GDM1 (cell line): ENCODE measurements at places on chromosomes 4 and X.
A peak's percentile ranks its signal among the peaks of the same experiment; 100 is the strongest.

- DNase-seq: no peak
These were observed 24.9 kb downstream of the CD99L2 start for GRCh38 chrX:150873616-150874015.

DNA sequence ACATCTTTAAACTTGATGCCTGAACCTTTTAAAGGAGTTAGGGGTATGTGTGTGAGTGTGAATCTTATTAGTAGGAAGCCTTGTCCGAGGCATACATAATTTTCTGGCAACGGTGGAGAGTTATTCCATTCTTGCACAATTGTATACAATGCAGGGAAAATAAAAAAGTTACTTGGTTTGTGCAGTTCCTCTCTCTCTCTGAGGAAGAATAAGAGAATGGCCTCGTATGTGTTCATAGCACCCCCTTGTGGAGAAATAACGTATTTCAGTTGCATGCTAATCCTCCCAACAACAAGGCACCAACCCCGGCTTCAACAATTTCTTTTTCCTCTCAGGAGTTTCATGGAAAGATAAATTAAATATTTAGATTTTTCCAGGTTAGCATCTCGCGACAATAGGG, 33.7 kb upstream of the FGF13 start:
- DNase-seq: peak; percentile 29

- no peak for DNase-seq
These were observed 60.5 kb downstream of the FHDC1 start for GRCh38 chr4:152996672-152997071.

- DNase-seq: no peak
These were observed 55.2 kb downstream of the GAB1 start for GRCh38 chr4:143391895-143392294.

- no peak for DNase-seq
These were observed 55.0 kb downstream of the TXK start for GRCh38 chr4:48078862-48079655.

- DNase-seq: no peak
These were observed 634.2 kb upstream of the FAT1 start for GRCh38 chr4:187357821-187358220.

- DNase-seq: no peak
These were observed 4.3 kb upstream of the UNC5C start for GRCh38 chr4:95552942-95553550.

DNA sequence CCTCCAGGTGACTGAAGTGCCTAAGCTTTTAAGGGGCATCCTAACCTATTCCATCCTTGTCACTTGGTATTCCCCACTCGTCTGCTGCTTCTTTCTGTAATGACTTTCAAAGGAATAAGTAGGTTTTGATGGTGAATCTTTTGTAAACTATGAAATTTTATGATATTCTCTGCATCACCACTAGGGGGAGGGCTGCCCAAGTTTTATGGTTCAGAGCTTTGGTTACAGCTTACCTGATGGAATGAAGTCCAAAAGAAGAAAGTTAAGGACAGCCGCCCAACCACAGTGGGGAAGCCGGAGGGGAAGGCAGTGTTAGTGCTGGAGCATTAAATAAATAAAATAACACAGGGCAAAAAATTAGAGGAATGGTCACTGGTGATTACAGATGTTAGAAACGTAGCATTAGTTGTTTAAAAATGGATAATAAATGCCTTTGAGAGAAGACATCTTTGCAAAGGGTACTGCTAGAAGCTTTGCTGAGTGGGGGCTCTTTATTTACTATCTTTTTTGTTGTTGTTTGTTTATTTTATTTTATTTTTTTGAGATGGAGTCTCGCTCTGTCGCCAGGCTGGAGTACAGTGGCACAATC, 204.9 kb downstream of the GBA3 start:
- DNase-seq: peak; percentile 7

DNA sequence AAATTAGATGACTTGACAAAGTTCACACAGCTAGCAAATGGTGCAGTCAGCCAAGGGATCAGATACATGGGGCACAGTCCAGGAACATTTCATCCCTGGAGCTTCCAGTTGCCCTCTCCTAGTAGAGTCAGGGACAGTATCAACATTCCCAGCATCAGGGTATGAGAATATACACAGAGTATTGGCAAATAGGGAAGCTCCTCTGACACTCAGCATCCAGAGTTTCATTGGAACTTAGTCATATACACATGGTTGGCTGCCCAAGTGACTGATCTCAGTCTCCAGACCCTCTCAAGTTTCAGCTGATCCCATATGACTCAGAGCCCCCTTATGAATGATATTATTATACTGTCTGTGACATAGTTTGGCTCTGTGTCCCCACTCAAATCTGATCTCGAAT, 13.7 kb upstream of the KCTD8 start:
- no peak for DNase-seq

- no peak for DNase-seq
These were observed 543.5 kb downstream of the GABRG1 start for GRCh38 chr4:45580334-45580733.

DNA sequence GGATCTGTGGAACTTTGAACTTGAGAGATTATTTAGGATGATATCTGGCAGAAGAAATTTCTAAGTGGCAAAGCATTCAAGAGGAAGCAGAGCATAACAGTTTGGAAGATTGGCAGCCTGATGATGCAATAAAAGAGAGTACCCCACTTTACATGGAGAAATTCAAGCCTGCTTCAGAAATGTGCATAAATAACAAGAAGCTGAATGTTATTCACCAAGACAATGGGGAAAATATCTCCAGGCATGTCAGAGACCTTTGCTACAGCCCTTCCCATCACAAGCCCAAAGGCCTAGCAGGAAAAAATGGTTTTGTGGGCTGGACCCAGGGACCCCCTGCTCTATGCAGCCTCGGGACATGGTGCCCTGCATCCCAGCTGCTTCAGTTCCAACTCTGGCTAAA, 420.8 kb downstream of the DTHD1 start:
- no peak for DNase-seq

DNA sequence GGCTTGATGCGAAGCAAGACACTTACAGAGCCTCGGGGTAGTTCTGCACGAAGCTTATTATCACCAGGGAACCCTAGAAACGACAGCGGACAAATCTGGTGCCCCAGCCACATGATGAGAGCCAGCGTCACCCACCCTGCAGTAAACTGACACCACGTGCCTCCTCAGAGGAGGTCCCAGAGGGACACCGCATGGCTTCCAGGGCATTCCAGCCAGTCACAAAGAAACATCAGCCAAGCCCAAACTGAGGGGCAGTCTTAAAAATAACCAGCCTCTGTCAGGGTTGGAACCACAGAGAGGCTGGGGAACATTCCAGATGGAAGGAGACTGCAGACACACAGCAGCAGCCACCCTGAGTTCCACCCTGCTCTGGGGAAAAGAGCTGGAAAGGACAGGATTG, 36.6 kb upstream of the HGFAC start:
- DNase-seq: no peak

DNA sequence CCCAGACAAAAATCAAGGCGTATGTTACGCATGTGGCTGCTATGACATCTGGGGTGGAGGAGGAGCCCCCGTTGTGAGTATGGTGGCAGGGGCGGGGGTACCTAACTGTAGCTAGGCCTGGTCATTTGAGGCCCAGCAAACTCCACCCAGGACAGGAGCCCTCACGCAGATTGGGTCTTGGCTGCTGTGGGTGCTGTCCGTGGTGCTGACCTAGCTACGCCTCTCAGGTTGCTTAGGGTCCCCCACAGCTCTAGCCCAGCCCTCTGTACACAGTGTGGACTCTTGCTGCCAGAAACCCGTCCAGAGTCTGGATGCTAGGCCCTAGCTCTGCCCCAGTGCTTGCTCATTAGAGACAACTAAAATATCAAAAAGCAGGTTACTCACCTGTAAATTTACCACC, 146.7 kb upstream of the PSAPL1 start:
- DNase-seq: peak; percentile 4

GRCh38 chrX:7485061-7485460, 337.1 kb upstream of the PUDP start:
- no peak for DNase-seq

DNA sequence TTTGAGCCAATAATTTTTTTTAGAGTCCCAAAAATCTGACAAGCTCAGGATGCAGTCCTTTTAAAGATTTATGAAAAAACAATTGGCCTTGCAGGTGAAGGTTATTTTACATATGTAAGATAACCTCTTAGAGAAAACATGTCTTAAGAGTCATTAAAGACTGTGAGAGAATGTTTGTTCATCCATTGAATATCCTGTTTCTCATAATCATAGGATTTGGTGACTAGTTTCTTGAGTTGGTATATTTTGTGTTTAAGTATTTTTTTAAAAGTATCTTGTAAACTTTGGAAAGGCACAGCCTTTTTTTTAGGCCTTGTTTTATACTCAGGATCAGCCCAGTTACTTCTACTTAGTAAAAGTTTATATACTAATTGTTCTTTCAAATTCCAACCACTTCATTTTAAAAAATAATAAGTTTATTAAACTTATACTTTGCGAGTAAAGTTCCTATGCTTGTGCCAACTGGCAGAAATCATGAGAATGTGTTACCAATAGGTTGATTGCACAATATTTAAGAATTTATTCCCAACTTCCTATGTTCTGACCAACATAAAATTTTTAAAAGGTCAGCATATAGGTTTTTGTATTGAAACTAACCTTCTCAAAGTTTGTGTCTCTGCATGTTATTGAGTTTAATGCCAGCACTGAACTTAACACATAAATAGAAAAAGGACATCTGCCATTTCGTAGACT, 40.0 kb upstream of the ARSJ start:
- DNase-seq: no peak

GRCh38 chr4:145231906-145232700, 51.7 kb upstream of the OTUD4 start:
- no peak for DNase-seq

GRCh38 chr4:18840481-18840880, 818.9 kb upstream of the LCORL start:
- DNase-seq: no peak

DNA sequence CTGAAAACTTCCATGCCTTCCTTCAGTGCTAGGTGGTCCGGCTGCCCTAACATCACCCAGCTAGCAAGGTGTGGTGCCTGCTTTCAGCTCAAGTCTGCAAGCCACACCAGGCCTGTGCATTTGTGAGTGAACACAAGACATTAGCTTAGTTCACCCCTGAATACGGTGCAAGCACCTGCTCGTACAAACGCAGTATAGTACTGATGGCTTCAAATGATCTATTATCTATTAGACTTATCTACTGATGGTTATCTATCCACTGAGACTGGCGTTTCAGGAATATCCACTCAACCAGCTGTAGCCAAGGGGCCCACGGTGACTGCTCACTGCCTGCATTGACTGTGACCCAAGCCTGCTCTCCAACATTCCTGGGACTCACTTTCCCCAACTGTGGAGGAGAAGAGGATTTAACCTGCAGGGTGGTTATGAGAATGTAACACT, 155.9 kb downstream of the SHOX start:
- no peak for DNase-seq

GRCh38 chr4:169311643-169312365, 41.0 kb upstream of the SH3RF1 start:
- DNase-seq: peak; percentile 16

DNA sequence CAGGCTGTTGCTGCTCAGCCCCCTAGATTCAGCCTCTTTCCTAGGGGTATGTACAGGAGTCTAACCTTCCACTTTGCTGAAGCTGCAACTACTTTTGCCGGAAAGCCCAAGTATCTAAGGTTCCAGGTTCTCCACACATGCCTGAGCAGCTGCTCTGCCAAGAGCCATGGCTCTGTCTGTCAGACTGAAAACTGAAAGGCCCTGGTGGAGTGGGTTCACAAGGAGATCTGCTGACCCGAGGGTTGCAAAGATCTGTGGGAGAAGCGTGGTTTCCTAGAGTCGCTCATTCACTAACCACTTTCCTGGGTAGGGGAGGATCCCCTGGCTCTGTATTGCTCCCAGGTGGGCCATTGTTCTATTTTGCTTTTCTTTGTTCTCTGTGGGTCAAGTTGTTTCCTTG, 6.0 kb upstream of the PNMA6F start:
- no peak for DNase-seq

- no peak for DNase-seq
These were observed 11.4 kb downstream of the ASIC5 start for GRCh38 chr4:155854582-155855226.

DNA sequence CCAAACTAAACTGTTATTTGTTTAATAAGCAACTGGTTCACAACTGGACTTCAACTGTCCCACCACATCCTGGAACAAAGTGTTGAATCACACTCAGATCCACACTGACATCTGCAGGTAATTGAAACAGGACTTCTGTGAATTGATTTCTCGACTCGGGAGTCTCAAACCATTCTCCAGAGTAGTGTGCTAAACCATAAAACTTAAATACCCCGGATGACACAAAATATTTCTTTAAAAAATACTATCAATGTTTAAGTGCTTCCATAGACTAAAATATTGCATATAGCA, 95.4 kb upstream of the PLAC1 start:
- no peak for DNase-seq

GRCh38 chr4:89344571-89344970, 37.0 kb upstream of the GPRIN3 start:
- no peak for DNase-seq

DNA sequence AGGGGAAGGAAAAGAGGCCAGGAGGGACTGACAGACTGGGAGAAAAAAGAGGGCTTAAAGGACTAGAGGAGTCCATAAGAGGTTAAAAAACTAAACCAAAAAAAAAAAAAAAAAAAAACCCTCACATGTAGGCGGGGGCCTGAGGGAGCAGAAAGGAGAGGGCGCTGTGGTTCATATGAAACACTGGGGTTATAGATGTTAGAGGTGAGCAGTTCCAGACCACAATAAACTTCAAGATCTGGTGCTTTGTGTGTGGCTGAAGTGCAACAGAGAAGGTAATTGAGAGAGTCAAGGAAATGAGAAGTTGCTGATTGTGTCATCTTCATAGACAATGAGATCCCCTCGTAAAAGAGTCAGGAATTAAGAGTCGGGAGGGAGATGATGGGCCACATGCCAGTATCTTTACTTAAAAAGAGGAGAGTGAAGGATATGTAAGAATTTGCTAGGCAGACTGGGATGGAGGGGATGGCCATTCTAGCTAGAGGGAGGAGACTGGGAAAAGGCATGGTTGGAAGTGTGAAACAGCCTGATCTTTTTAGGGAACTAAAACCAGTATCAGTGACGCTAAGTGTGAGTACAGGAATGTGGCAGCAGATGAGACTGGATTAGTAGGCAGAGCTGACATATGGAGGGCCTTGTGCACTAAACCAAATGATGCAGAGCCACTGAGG, 18.4 kb upstream of the OGT start:
- DNase-seq: no peak

DNA sequence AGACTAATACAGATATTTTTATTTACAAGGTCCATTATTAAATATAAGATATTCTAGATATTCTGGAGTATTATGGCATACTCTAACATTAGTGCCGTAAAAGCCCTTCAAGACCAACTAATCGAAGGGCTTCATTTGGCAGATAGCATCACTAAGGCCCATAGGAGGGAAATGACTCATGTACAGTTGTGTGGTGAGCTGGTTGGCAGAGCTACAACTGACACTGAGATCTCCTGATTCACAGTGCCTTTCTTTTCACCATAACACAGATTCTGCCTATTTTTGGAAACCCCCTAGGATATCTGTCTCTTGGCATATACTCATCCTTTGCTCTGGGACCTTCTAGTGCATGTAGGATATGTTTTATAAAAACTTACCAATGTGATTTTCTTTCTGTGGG, 201.7 kb upstream of the AFF2 start:
- DNase-seq: no peak
